Suppressor macrophage treated with lipopolysaccharide for 4 hours (primary cell): ENCODE measurements at places on chromosomes 13 and 19.
A peak's percentile ranks its signal among the peaks of the same experiment; 100 is the strongest.

- peak; percentile 88 for DNase-seq
Measured at GRCh38 chr13:27182844-27183497, 11.4 kb upstream of the USP12 start.

GRCh38 chr13:114013336-114013735 is 39.5 kb upstream of the C13orf46 start:
- no peak for DNase-seq

DNA sequence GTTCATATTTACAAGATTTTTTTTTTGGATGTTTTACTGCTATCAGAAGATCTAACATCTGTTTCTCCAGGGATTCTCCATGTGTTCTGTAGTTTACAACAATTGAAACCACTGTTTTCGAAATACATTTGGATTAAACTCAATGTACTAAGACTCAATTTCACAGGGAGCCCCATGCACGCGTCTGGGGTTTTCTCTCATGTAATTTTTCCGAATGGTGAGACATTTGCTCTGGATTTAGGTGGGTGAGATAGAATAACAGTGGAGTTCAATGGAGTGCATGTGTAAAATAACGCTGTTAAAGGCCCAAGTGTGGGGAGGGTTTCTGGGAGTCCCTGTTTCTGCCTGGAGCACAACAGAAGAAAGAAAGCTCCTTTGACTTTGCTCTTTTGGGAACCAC is 330.3 kb downstream of the TSHZ3 start:
- no peak for DNase-seq

GRCh38 chr19:19747357-19748220 is 14.7 kb upstream of the ZNF14 start:
- no peak for DNase-seq

GRCh38 chr13:97114651-97115050 is 107.5 kb upstream of the MBNL2 start:
- no peak for DNase-seq

GRCh38 chr13:98549006-98549727 is 27.7 kb downstream of the STK24 start:
- peak; percentile 77 for DNase-seq

- DNase-seq: no peak
Measured at GRCh38 chr19:29532097-29532496, 6.3 kb downstream of the VSTM2B start.

DNA sequence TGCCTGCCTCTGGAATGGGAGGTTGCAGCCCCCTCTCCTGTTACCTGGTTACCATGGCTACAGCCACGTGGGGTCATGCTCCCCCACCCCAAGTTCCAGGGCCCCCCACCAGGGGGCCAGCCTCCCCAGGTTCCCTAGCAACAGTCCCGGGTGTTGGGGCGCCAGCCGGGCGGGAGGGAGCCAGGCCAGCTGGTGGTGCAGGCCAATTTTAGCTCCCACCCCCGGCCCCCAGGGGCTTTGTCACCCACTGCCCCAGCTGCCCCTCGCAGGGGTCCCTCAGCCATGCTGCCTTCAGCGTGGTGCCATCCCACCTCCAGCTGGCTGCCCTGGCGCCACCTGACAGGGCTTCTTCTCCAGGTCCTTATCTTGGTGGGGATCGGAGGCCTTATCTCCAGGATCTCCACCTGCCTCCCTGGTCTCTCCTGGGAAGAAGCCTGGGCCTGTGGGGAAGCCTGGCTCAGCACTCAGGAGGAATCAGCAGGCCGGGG is 3.0 kb downstream of the MARK4 start:
- no peak for DNase-seq

GRCh38 chr19:15010501-15011300 is 31.0 kb upstream of the SLC1A6 start:
- no peak for DNase-seq

GRCh38 chr13:79194272-79194671 is 211.8 kb downstream of the RBM26 start:
- DNase-seq: peak; percentile 5

DNA sequence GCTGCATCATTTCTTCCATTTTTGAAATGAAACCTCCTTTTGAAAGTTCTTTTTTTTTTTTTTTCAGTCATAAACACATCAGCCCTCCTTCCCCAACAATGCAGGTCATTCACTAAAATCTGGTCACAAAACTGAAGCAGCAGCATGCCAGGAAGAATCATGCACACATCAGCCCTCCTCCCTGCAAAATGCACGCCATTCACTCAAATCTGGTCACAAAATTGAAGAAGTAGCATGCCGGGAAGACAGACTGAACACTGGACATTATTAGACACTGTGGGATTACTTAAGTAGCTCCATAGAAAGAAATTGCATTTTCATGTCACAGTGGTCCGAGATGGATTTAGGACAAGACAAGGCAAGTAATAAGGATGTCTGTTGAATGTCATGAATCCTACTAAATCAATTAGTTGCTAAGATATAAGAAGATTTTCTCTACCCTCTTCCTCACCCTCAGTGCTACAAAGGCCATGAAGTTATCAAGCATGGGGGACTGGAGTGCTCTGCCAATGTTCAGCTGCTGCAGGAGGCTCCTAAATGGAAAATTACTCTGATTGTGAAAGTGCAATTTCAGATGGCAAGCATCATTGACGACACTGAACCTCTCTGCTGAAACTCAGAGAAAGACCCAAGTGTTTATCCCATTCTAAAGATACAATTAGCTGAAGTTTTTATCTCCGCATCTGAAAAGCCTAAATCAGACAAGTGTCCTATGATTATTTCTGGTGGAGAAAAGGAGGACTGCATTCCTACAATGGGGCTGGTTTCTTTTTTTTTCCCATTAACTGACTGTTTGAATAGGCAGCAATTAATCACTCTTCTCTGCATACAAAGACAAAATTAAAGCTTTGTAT is 913.2 kb downstream of the DIAPH3 start:
- no peak for DNase-seq

- no peak for DNase-seq
Measured at GRCh38 chr13:91632086-91632485, 233.7 kb downstream of the GPC5 start.

- no peak for DNase-seq
Measured at GRCh38 chr19:30896554-30896953, 452.7 kb downstream of the TSHZ3 start.

GRCh38 chr13:39602614-39603366 is at the start of gene LHFPL6:
LHFPL6 (minus strand) TSS chr13:39603193.
- peak; percentile 78 for DNase-seq

- no peak for DNase-seq
Measured at GRCh38 chr13:58573743-58574142, 942.2 kb downstream of the PCDH17 start.

- no peak for DNase-seq
Measured at GRCh38 chr19:35162471-35163326, 8.2 kb downstream of the FXYD5 start.

GRCh38 chr19:16385296-16385695 is 60.7 kb downstream of the KLF2 start:
- no peak for DNase-seq

GRCh38 chr19:43540381-43540780 is 7.4 kb downstream of the ZNF575 start:
- no peak for DNase-seq

DNA sequence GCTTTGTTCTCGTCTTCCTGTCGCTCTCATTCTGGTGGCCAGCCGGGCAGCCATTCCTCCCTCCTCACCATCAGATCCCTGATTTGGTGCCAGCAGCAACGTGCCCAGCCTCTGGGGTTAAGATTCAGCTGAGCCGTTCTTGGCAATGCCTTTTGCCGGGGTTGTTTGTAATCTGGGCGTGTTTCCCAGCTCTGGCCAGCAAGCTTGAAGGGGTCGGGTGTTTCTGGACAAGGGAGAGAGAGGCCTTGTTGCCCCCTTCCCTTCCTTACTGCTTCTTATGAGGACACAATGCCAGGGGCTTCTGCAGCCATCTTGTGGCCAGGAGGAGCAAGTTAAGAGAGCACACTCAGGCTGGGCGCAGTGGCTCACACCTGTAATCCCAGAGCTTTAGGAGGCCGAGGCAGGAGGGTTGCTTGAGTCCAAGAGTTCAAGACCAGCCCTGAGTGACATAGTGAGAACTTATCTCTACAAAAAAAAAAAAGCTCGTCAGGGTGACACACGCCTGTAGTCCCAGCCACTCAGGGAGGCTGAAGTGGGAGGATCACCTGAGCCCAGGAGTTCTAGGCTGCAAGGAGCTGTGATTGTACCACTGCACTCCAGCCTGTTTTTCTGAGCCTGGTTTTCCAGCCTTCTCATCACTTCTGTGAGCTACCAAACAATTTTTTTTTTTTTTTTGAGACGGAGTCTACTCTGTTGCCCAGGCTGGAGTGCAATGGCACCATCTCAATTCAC is 10.7 kb upstream of the CRTC1 start:
- no peak for DNase-seq

DNA sequence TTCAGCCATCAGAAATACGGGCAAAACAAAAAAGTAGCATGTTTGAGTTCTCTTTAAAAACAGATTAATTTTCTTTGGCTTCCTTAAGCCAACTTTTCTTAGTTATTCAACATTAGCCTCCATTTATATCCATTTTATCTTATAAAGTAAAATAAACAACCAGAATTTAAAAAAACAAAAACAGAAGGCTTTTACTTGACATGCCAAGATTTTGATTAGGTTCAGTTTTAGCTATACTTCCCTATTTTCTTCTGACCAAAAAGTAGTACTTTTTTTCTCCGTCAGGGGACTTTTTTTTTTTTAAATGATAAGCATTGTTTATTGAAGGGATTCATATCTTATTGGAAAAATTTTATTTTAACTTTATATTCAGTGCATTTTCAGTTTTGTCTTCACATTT is 18.1 kb downstream of the RNASEH2B start:
- DNase-seq: no peak

DNA sequence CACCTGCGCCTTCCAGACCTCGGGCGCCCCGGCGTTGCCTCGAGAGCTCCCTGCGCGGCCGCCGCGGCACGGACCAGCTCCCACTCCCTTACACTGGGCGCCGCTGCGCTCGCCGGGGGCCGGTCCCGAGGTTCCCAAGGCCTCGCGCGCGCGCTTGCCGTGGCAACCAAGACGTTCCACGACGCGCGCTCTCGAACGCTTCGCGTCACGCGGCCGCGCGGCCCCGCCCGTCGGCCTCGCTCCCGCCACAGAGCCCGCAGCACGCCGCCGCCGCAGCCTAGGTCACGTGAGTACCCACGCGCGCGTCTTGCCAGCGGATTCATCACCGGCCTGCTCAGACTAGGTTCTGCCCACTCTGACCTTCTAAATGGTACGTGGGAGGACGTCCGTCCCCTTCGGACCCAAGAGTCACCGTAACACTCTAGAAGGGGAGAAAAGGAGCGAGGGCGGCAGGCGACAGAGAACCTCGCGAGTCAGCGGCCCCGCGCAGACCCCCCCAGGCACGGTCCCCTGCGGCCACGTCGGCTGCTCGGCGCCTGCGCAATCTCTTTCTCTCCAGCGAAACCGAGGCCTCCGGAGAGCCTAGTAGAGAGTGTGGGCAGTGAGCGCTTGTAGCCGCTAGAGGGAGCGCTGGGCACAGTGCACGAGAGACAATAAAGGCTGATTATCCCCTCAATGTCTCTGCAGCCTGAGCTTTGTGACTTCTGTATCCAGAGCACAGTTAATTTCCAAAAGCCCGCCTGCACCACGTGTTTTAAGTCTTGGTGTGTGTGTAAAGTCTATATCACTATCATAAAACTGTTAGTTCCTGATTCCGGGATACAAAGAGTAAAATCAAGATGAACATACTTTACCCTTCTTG is at the start of gene SPART:
TSS of gene SPART (minus strand) at position 173 of the 862 bp plus-strand sequence. CDS start 10,564 bp downstream, outside the sequence.
- peak; percentile 98 for DNase-seq

GRCh38 chr13:30289533-30289932 is 17.8 kb downstream of the KATNAL1 start:
- no peak for DNase-seq

DNA sequence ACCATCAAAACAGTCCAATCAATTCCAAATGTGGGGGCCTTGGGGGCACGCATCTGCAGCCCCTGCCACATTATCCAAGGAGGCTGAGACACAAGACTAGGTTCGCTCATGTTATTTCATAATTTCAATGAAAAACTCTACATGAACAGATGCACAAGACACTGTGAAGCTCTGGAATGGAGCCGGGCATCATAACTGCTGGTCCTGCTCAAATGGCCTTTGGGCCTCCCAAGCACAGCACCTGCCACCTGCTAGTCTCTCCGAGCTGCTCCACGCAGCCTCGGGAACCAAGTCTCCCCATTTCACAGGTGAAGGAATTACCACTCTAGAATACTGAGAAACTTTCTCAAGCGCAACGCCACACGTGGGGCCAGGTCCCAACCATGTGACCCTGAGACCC is 16.9 kb downstream of the CARS2 start:
- no peak for DNase-seq

- no peak for DNase-seq
Measured at GRCh38 chr13:97348569-97349100, 85.3 kb upstream of the RAP2A start.

DNA sequence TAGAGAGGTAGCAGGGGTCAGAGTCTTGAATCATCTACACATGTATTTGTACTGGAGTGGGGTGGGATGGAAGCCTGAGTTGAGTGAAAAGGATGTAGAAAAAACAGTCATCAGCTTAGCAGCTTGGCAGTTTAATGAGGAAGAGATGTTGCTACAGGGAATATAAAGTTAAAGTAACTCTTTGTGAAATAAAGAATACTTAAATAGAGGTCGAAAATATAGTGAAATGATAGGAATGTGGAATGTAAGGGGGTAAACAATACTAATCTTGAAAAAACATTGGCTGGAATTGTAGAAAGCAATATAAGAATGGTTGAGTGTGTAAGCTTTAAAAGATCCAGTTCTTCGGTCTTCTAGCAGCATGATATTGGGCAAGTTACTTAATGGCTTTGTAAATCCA is 22.7 kb downstream of the NUP58 start:
- no peak for DNase-seq

DNA sequence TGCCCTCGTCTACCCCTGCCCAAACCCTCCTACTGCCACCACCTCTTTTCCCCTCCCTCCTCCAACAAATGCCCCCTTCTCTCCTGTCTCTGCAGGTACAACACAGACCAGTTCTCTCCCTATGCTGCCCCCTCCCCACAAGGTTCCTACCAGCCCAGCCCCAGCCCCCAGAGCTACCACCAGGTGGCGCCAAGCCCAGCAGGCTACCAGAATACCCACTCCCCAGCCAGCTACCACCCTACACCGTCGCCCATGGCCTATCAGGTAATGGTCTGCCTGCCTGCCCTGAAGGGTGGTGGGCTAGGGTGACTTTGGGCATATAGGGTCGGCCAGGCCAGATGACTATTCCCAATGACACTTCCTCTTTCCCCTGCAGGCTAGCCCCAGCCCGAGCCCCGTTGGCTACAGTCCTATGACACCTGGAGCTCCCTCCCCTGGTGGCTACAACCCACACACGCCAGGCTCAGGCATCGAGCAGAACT is 6.5 kb upstream of the TIMM50 start:
- DNase-seq: peak; percentile 58

GRCh38 chr19:51227326-51227725 is 2.4 kb downstream of the CD33 start:
- DNase-seq: peak; percentile 65
